ENCODE measurements at places on chromosomes 3 and 15.
A peak's percentile ranks its signal among the peaks of the same experiment; 100 is the strongest.

GRCh38 chr15:69592954-69593353 lies 140.3 kb downstream of the RPLP1 start:
- DNase-seq: no peak

GRCh38 chr3:148975248-148975647 lies 16.1 kb upstream of the GYG1 start:
- no peak for DNase-seq

DNA sequence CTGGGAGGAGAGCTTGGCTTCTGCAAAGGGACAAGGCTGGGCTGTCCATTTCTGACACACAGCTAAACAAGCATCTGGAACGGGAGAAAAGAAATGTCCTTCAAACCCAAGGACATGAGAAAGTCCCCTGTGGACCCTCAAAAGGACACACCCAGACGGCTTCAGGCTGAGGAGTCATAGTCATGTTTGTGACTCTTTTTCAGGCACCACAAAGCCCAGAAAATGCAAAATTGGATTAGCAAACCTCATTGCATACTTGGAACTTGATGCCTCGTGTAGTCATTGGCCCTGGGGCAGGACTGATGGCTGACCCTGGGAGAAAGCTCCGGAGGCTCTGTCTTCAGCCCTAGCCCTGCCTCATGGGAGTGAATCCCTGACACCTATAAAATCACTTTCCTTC lies 21.5 kb downstream of the FAM174B start:
- DNase-seq: no peak

DNA sequence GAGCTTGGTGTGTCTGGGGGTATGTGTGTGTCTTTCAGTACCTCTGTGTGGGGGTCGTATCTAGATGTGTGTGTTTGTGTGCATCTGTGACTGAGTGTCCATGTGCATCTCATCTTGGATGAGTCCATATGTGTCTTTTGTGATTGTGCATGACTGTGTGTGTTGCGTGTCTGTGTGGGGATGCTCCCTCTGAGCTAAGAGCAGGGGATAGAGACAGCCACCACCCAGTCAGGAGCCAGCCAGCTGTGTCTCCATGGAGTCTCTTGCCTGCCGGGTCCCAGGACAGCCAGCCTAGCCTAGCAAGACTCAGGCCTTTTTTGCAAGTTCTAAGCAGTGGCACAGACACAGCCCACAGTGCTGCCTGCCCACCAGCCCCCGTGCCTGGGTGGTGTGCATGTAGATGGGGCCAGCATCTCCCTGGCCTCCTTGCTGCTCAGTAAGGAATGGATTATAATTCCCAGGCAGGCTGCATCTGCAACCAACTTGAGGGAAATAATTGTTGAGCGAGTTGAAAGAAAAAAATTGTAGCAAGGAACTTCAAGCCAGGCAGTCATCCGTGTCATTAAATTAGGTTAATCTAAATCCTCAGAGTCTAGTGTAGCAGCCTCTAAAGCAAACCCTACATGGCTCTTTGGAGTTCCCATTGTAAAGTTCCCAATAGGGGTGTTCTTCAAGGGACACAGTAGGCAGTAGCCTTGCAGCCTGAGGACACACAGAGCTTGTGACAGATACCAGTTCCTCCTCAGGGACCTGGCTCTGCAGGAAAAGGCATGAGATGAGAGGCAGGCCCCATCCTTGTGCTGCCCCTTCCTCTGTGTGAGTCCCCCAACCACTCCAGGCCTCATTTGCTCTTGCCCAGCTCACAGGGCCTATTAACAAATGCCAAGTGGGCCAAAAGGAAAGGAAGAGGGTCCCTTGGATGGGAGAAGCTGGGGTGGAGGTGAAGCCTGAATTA lies 35.9 kb upstream of the MRPS22 start:
- DNase-seq: no peak

DNA sequence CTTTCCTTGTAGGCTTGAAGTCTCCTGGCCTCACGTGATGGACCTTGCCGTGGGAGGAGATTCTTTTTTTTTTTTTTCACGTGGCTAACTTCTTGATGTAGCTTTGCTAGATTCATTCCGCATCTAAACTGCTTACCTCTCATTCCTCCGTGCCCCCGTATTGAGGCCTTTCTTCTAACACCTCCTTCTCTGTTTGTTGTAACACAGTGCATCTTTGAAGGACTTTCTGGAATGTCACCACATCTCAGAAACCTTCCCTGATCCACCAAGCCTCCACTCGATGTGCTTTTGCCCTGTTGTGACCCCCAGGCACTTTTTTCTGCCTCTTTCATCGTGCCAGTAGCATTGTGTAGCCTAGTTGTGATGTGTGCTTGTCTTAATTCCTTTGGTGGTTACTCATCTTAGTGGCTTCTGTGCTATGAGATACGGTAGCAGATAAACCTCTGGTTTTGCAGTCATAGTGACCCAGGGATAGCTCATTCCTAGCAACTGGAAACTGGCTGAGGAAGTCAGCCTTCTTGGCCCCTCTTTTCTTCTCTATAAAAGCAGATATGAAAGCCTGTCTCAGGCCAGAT lies 1.6 kb upstream of the BNC1 start:
- no peak for DNase-seq

DNA sequence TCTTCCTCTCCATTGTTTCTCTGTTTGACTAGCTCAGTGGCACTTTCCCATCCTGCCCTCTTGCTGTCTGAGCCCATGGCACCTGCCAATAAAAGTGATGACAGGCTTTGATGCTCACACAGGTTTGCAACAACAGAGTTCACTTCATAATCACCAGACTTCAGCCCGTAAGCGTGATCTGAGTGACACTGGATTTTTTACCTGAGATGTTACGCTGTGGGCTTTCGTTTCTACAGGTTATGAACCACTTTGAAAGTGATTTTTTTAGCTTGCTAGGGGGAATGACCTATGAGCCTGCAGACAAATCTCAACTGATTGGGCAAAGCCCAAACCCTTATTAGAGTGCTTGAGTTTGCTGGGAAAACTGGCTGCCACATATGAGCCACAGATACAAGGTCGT lies 173.9 kb upstream of the ICE2 start:
- no peak for DNase-seq

- DNase-seq: peak; percentile 7
Observed at GRCh38 chr3:102510663-102511062, 75.8 kb downstream of the ZPLD1 start.

DNA sequence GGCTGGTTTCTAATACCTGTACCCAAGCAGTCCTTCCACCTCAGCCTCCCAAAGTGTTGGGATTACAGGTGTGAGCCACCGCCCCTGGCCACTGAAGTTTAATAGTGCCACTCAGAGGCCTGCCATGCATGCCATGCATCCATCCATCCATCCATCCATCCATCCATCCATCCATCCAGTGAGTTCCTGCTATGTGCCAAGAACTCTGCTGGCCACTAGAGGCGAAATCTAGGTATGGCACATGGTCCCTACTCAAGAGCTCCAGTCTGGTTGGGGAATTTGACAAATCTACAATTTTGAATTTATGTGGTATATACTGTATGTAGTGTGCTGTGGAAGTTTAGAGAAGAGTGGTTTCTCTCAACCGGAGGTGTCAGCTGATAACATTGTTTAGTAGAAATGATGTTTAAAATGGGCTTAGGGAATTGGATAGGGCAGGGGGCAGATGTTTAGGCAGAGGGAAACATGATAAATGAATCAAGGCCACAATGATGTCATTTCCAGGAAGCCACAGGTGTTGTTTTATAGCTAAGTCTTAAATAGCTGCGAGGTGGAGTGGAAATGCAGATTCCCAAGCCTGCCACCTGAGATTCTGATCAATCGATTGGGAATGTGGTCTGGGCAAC lies 384.4 kb upstream of the C2CD4B start:
- DNase-seq: peak; percentile 30

DNA sequence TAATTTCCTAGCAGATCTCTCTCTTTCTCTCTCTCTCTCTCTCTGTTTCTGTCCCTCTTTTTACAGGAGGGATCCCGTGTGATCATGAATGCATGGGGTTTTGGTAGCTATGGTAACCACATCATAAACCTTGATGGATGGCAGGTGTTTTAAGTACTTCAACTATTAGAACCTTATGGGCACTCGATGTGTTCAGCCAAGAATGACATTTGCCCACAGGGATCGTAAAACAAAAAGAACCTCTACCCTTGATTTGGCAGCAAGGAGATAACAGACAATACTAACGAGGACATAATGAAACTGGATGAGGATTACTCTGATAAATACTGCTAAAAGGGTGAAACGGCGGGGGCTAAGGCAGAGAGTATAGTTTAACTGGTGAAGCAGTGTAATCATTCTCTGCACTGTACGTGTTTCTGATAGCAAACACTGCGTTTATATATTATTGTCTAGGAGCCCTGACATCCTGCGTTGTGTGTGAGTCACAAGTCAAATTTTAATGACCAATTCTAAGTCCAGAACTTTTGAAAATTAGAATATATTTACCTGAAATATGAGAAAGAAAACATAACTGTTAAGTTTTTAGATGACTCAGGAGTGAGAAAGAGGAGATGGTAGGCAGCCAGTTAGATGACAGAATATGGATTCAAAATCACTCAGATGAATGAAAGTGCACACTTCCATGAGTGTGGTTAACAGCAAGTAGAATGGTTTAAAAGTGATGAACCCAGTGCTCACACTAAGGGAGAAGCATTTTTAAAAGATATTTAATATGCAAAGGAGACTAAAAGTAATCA lies 80.3 kb downstream of the OTOL1 start:
- DNase-seq: peak; percentile 34

GRCh38 chr3:185552358-185552877 lies at the start of gene LIPH:
TSS of gene LIPH (minus strand) at chr3:185552588. CDS start at chr3:185552471, 117 bp downstream.
- DNase-seq: peak; percentile 13

DNA sequence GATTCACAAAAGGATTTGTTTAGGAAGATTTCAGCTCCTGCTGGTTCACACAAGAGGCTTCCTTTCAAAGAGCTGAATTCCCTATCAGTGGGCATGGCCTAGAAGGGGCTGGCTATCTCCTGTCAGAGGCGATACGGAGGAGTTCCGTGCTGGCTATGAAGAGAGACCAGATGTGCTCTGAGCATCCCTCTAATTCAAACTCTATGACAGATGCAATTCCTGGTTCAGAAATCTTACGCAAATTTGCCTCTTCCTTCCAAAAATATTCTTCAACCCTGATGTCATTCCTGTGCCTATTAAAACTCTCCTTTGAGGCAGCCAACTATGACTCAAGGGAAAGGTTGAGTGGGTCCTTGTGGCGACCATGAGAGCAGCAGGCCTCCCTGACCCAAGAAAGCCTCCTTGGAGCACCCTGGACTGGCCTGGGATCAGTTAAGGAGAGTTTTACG lies 139.3 kb upstream of the HES1 start:
- DNase-seq: no peak

DNA sequence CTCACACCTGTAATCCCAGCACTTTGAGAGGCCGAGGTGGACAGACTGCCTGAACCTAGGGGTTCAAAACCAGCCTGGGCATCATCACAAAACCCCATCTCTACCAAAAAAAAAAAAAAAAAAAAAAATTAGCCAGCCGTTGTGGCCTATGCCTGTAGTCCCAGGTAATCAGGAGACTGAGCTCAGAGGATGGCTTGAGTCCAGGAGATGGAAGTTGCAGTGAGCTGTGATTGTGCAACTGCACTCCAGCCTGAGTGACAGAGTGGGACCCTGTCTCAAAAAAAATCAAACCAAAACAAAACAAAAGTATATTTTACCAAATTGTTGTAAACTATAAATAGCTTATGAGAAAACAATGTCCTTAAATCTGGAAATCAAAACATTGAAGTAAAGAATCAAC lies 34.7 kb upstream of the UBP1 start:
- no peak for DNase-seq

GRCh38 chr15:29596266-29596665 lies 226.0 kb downstream of the TJP1 start:
- no peak for DNase-seq

DNA sequence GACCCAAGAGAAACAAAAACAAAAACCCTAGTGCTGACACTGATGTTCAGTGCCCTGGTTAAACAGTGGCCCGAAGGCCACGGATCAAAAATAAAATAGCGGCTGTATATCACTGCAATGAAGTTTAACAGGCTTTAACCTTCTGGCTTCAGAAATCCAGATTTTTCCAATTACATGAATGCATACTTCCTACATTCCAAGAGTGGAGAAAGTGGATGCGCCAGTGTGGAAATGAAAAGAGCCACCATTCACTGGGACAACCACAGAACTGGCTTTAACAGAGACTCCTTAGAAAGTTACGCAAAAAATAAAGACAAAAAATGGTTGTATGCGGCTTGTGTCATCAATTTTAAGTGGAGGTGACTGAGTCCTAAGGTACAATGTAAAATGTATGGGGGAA lies 522.2 kb downstream of the FHIT start:
- DNase-seq: no peak

- no peak for DNase-seq
Observed at GRCh38 chr15:63797116-63797515, 36.6 kb downstream of the HERC1 start.

GRCh38 chr3:152281133-152281713 lies 12.5 kb downstream of the MBNL1 start:
- no peak for DNase-seq

GRCh38 chr3:139441656-139442055 lies 34.7 kb downstream of the RBP2 start:
- no peak for DNase-seq

GRCh38 chr3:113496924-113497323 lies 18.0 kb downstream of the SPICE1 start:
- DNase-seq: no peak

DNA sequence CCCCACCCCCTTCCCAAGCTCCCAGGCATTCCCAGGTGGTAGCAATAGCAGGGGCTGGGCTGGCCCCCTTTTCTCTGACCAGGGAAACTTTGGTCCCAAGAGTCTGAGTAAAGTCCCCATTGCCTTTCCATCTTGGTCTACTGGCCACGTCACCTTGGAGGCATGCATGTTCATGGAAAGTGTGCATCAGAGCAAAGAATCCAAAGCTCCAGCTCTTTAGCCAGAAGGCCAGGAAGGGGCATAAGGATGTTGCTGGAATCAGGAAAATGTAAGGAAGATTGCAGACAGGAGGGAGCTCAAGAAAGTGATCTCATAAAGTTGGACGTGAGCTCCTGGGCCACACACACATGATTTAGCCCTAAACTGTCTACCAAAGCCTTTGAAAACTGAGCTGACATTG lies 63.6 kb downstream of the KBTBD12 start:
- DNase-seq: no peak

GRCh38 chr3:116112696-116113095 lies 332.6 kb downstream of the LSAMP start:
- DNase-seq: no peak

DNA sequence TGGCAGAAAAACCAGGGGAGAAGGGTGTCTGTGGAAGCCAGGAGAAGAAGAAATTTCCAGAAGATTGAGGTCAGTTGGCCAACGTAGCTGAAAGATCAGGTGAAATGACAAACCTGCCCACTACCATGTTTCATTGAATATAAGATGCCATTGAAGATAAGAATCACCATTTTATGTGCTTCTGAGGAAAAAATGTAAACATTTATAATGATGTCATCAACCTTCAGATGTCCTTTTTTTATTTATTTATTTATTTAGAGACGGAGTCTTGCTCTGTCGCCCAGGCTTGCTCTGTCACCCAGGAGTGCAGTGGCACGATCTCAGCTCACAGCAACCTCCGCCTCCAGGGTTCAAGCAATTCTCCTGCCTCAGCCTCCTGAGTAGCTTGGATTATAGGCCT lies 4.9 kb upstream of the PODXL2 start:
- no peak for DNase-seq

- DNase-seq: no peak
Observed at GRCh38 chr3:162334537-162334936, 837.9 kb downstream of the OTOL1 start.
